Cerebellar cortex (tissue), 1 donor: ENCODE measurements at places on chromosomes 7 and 10.

- no peak for DNase-seq
Observed at GRCh38 chr10:11810313-11810766, 12.8 kb upstream of the PROSER2 start.

DNA sequence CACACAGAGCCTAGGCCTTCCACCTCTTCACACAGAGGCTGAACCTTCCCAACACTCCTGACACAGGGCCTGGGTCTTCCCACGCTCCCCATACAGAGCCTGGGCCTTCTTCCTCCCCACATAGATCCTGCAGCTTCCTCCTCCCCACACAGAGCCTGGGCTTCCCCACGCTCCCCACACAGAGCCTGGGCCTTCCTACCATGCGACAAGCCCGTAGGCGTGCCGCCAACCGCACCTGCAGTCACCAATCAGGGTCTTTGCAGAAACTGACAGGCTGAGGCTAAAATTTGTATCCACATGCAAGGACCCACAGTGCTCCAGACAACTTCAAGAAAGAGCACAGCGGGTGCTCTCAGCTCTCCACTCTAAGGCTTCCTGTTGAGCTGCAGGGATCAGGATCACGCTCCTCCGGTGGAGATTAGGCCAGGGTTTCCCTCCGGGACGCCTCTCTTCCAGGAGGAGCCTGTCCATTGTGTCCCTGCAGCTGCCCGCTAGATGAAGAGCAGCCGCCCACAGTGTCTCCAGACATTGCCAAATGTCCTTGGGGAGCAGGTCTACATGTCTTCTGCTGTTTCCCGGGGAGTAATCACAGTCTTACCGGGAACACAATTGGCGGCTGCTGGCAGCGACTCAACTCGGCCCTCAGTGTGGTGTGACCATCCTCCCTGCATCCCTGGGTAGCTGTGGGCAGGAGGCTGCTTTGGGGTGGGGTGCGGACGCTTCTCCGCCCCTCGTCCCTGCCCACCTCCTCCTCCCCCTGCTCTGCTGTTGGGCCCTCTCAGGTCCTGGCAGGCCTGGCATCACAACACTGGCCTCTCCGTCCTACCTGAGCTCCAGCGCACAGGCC is 9.7 kb downstream of the CFAP46 start:
- DNase-seq: no peak

DNA sequence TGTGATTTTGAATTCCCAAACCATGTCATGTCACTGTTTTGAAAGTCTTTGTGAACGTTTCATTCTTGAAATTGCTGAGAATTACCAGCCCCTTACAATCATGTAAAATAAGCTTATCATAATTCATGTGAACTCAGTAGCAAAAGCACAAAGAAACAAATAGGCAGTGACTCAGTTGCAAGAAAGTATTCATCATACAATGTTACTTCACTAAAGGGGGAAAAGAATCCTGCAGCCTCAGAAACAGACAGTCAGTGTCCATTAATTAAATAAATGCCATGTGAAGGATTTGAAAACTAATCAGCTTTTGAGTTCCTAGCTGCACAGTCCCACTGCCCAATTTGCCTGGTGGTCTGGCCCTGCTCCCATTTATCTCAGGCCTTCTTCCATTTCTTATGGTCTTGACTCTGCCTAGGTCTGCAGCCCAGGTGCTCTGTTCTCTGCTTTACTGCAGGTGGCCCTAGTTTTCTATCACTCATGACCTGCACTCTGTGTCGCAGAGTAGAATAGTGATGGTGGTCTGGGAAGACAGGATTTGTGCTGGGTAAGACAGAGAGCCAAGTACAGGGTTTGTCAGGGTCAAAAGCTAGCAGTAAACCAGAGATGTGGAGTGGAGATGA is 99.7 kb downstream of the PLCE1 start:
- no peak for DNase-seq

DNA sequence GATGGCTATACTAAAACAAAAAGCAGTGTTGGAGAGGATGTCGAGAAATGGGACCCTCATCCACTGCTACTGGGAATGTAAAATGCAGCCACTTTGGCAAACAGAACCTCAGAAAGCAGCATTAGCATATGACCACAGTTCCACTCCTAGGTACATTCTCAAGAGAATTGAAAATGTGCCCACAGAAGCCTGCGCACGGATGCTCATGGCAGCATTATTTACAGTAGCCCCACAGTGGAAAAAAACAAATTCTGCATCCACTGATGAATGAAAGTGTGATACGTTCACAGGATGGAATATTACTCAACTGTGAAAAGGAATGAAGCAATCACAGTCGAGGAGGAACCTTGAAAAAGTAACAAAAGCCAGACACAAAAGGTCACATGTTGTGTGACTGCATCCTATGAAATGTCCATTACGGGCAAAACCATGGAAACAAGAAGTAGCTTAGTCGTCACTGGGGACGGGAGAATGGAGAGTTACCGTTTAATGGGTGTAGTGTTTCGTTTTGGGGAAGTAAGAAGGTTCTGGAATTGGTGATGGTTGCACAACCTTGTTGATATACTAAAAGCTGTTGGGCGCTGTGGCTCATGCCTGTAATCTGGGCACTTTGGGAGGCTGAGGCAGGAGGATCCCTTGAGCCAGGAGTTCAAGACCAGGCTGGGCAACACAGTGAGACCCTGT is 2.5 kb upstream of the UPK3B start:
- no peak for DNase-seq

GRCh38 chr7:158738841-158739240 is 34.2 kb upstream of the NCAPG2 start:
- DNase-seq: no peak

DNA sequence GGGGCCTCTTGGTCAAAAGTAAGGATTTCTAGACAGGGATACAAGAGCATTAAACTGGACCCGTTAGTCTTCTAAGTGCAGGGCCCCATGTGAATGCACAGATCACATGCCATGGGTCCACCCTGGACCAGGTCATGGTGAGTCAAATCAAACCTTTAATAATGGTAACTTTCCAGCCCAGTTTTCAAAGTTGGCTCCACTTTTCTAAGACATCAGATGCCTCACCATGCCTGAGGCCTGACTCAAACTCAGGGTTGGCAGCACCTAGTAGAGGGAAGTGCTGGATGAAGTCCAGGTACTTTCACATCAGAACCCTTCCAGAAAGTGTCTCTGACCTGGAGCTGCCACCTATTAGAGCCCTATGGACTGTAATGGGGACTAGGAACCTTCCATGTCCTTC is 9.7 kb upstream of the SMIM30 start:
- DNase-seq: no peak

- no peak for DNase-seq
Observed at GRCh38 chr10:9254353-9254752, 1199.9 kb downstream of the GATA3 start.

DNA sequence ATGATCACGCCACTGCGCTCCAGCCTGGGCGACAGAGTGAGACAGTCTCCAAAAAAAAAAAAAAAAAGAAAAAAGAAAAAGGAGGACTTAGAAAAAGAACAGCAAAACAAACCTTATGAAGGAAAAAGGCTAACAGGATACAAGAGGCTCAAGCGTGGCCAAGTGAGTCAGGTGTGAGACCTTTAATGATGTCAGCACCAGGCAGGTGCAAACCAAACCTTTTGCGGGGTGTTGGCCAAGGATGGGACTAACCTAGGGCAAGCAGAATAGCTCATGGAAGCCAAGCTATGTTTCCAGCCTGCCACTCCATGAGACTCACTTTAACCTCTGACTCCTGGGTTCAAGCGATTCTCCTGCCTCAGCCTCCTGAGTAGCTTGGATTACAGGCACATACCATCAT is 11.3 kb upstream of the GNA12 start:
- no peak for DNase-seq

DNA sequence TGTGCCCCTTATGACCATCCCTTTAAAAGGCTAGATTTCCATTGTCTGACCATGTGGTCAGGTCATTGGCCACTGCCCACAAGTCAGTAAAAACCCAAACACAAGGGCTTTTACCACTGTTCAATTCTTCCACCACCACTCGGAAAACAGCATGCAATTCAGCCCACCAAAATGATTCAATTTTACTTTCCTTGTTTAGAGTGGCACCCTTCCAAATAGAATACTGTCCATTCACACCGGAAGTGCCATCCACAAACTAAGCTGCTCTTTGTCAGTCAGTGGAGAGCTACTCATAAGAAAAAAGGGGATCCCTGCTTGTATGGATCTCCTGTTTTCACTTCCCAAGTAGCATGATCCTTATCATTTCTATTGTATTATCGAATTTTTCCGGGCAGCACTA is 350.7 kb upstream of the MBL2 start:
- DNase-seq: no peak

GRCh38 chr7:135662123-135662372 is 266 bp upstream of the STMP1 start:
- DNase-seq: no peak

- no peak for DNase-seq
Observed at GRCh38 chr7:96723622-96724021, 14.0 kb upstream of the SEM1 start.

DNA sequence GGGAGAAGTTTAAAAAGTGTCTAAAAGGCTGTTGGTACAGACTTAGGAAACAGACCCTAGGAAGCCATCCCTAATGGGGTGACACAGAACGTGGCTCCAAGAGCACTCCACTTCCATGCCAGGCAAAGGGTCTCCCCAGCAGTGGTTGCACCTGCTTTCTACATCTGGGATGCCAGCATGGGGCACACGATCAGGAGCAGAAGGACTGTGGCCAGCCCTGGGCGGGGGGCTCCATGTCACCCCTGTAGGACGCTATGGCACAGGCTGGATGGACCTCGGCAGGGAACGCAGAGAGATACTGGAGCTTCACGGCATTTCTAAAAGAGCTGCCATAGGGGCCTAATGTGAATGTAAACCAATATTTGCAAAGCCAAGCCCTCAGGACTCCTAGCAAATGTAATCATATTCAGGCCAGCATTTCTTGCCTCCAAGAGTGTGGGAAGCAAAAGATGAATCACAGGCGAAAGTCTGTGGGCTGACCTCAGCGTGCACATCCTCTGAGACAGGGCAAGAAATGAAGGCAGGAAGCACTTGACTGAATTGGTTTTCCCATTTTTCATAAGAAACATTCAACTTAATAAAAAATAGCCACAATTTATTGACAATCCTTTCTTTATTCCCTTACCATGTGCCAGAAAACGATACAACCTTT is 93.9 kb downstream of the ATXN7L1 start:
- no peak for DNase-seq

DNA sequence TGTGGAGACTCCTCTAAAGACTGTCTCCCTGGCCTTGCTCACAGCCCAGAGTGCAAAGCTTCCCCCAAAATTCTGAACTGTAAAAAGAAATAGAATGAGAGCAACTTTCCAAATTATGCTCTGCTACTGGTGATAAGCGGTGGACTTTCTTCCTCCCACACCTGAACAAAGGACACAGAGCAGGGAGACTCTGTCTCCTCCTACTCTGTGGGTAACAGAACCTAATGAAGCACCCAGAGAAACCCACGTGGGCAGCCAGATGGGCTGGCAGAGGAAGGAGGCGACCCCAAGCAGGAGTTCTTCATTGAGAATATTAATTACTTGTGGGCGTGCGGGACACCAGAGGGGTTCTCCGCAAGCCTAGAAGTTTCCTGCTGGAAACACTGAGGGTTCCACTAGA is 139.5 kb downstream of the KMT2E start:
- no peak for DNase-seq

- DNase-seq: no peak
Observed at GRCh38 chr7:150937848-150938561, 40.1 kb downstream of the KCNH2 start.

DNA sequence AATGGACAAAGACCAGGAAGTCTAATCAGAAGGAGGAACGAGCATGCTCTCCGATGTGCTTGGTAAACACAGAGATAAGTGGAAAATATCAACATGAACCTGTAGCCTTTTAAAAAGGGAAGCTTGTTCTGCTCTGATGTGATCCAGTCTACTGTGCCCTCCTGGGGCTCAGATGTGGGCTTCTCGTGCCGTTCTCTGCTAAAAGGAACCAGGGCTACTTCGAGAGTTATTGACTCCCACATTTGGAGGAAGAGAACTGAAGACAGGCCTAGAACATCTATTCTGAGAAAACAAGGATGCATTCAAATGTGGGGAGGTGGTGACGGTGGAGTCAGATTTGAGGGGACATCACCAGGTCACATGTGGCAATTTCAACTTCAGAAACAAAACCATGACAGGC is 325.4 kb downstream of the GLRX3 start:
- DNase-seq: no peak

DNA sequence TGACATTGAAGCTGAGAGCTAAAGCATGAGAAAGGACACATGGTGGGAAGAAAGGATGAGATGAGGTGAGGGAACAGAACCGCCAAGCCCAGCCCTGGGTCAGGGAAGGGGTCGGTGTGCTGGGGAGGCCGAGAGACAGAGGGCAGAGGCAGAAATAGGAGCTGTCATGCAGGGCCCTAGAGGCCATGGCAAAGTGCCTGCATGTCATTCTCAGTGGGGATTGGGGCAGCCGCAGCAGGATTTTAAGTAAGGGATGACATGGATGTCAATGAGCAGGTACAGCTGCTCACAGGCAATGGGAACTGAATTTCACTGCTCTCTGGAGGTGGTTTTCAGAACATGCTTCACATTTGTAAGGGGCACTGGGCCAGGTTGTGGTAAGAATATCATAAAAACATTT is 227.4 kb downstream of the RAB11FIP2 start:
- DNase-seq: no peak

DNA sequence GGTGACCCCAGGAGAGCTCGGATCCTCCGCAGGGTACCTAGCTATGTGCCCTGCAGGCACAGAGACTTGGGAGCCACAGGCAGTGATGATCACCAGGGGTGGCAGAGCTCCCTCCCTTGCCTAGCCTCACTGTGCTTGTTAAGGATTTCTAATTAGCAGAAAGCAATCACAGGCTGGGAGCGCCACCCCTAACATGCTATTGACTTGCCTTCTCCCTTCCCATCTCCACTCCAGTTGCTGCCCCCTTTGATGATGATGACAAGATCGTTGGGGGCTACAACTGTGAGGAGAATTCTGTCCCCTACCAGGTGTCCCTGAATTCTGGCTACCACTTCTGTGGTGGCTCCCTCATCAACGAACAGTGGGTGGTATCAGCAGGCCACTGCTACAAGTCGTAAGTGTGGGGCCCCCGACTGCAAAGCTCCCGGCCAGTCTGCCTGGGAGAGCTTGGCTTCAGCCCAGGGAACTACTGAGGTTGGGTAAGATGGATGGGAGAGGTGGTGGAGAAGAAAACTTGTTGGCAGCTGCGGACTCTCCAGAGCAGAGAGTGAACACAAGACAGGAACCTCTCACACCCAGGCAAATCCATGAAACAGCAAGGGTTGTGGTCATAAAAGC is 1.2 kb downstream of the PRSS1 start:
- no peak for DNase-seq

DNA sequence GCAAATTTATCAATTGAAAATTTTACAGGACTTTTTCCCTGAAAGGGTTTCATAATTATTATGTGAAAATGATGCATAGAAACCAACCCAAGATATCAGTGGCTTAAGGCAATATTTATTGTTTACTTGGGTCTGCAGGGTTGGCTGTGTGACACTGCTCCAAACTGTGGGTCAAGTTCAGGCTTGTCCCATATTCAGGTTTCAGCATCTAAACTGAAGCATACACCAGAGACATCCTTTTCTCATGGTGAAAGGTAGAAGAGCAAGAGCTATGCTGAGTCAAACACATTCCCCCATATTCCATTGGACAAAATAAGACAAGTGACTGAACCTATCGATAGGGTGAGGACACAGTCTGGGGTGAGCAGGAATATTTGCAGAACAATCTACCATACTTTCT is 110.9 kb downstream of the MAPK8 start:
- DNase-seq: no peak
